ENCODE measurements at places on chromosomes 7 and 10. TPM values are rescaled to one million over a fixed set of nuclear protein-coding genes. Genes with fewer than 3 reads are reported as not detected.

C1GALT1 gene
- total RNA-seq: 28.0 TPM

CFAP46 gene
- total RNA-seq: not detected

IL6 gene
- 6.3 TPM for total RNA-seq

RPEL1 gene
- total RNA-seq: not detected

WAC gene
- total RNA-seq: 128 TPM

LIPF gene
- not detected for total RNA-seq

SPAM1 gene
- not detected for total RNA-seq

LIPM gene
- total RNA-seq: not detected

TAS2R16 gene
- total RNA-seq: not detected

SEMA3A gene
- total RNA-seq: 9.0 TPM

WDR11 gene
- 61.8 TPM for total RNA-seq

TMEM270 gene
- total RNA-seq: not detected

CPVL gene
- 17.5 TPM for total RNA-seq

UCN3 gene
- total RNA-seq: not detected

- no peak for DNase-seq
Observed at GRCh38 chr10:83357627-83358026, 781.7 kb upstream of the GHITM start.

- no peak for DNase-seq
Observed at GRCh38 chr7:83934118-83934734, 260.4 kb downstream of the SEMA3A start.

GRCh38 chr7:40538281-40538680, 403.5 kb downstream of the SUGCT start:
- DNase-seq: no peak

DNA sequence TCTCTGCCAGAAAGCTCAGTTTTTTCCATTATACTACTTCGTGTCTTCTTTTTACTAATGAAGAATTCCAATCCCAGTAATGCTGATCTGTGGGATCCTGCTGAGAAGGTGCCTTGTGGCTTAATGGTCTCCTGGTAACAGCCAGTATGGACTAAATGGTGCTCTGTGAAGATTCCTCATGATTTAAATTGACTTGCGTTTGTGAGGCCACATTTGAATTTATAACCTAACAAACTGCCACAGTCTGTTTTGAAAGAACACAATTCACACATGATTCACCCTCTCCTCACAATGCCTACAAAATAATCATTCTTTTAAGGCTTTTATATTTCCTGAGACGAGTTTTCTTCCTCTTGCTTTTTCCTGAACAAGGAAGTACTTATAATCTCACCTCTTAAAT, 140.0 kb downstream of the MBL2 start:
- no peak for DNase-seq

- no peak for DNase-seq
Observed at GRCh38 chr7:38162036-38162435, 16.0 kb upstream of the STARD3NL start.

DNA sequence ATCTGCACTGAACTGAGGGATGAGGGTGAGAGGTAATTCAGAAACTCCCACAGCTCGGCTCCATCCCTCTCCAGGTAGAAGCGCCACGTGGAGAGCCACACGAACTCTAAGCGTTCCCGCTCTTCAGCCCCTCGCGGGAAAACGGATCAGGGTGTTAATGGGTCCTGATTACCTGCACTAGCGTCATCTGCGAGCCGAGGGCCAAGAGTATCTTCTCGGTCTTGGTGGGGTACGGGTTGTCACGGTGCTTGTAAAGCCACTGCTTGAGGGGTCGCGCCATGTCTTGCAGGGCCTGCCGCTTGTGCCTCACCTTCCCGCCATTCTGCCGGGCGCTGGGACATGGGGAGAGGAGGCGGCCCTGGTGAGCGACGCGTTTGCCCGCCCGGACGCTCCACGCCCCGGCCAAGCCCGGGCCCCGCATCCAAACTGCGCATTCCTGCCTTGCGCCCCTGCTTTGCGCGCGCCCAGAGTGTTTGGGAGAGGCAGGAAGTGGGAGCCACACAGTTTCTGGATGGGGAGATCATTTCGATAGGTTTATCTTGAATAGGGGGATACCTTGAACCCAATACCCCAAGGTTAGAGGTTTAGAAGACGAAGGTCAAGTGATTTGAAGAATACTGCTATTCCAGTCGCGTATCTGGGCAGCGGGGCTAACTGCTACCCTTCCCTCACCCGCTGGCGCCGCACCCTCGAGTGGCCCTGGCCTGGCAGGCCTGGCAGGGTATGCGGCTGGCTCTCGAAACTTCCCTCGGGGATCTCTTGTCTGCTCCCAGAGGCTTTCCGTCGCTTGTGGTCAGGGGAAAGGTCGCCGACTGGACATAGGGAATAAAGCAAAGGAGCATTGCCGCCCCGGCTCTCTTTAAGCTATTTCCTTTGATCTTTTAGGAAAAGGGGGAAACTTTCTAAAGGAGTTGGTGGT, 4.2 kb downstream of the MKX start:
- no peak for DNase-seq

DNA sequence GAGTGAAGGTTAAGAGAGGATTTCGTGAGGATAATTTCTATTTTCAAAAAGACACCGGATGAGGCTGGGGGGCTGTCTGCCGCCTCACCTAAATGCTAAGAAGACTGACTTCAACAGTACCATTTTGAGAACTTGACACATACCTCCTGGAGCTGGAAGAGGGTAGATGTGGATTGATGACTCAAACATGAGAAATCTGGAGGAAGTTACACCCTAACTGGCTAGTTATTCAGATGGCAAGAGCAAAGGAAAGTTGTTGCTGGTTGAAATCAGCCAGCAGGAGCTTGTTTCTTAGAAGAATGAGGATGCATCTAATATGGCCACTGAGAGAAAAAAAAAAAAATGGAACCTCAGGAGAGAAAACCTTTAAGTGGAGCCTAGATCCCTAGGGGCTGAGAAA, 76.2 kb upstream of the KIAA1217 start:
- no peak for DNase-seq

DNA sequence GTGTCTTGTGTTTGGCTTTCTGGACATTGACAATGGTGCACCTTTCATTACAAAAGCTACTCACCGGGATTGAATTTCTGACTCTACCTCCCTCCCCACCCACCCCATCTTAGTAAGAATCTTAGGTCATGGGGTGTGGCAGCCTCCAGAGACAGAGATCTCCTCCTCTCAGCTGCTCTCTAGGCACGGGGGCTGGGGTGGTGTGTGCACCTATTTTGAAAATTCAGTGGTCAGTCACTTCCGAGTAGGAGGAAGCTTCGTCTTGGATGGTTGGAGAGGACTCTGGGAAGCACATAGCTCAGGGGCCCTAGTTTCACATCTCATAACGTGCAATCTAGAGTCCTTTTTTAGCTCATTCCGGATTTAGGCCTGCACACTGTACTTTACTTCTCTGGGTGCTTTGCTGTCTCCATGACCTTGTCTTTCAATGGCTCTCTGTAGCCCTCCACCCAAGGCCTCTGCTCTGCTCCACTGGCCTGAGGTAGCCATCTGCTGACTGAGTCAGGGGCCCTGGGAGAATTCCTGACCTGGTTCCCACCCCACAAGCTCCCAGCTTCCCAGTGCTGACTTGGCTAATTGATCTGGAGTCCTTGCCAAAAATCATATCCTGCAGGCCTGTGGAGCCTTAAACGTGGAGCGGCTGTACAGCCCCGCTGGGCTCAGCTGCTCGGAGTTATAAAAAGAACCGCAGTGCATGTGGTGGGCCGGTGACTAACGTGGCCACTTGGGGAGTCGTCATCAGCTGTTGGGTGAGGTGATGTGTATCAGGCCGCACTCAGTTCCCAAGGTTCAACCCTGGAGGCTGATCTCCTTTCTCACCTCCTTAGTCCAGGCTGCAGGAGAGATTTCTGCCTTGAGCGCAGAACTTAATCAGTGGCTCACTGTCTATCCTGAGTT, 19.3 kb upstream of the ADAMTS14 start:
- no peak for DNase-seq

GRCh38 chr7:12481722-12482121, 78.1 kb upstream of the VWDE start:
- no peak for DNase-seq

DNA sequence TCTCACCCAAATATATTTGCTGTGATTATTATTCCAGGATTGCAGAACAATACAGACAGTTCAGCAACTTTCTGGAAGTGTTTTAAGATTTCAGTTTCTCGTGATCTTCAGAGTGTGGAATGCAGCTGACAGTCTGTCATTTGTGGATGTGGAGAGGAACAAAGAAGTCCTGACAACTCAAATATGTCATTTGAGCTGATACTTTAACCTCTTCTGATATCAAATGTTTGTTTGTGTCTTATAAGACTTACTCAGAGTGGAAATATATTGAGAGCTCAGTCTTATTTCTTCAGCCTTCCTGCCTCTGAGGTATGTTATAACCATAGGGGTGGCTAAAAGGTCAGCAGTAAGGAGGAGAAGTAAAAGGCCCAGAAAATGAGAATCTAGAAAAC, 96.4 kb downstream of the OSBPL3 start:
- no peak for DNase-seq

GRCh38 chr7:151699147-151699927, 177.6 kb downstream of the PRKAG2 start:
- DNase-seq: no peak

DNA sequence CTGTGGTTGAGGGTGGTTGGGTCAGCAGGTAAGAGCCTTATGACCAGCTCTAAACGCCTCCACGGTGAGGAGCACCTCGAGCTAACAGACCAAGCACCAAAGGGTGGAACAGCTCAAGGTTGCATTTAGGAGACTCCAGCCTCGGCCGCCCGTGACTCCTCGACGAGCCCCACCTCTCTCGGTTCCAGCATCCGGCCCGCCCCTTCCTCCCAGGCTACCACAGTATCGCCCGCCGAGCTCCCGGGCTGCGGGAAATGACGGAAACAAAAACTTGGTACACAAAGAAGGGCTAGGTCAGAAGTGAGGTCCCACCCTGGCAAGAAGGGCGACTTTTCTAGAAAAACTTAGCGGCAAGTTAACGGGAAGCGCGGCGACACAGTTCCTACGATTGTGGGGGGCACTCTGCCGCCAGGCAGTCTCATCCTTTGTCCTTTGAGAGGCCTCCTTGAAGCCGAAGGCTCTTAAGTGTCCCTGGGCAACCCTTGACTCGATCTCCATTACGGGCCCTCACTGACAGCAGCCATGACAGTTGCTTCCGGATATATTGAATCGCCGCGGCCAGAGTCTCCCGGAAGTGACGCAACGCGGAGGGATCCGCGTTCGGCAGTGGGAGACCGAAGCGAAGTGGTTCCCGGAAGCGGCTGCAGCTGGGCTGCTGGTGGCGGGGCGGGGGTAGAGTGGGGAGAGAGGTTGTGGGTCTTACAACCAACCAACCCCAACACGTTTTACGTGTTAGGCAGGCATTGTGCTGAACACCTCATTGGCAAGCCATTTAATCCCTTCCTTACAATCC, 40.2 kb upstream of the ZNF518A start:
- peak; percentile 91 for DNase-seq

GRCh38 chr7:130334274-130334673, 10.3 kb upstream of the CPA5 start:
- DNase-seq: no peak

GRCh38 chr7:86961686-86962085, 97.8 kb downstream of the ELAPOR2 start:
- no peak for DNase-seq

GRCh38 chr10:116538992-116539391, 6.7 kb upstream of the PNLIP start:
- DNase-seq: no peak

- no peak for DNase-seq
Observed at GRCh38 chr10:90162271-90162853, 461.0 kb downstream of the KIF20B start.

DNA sequence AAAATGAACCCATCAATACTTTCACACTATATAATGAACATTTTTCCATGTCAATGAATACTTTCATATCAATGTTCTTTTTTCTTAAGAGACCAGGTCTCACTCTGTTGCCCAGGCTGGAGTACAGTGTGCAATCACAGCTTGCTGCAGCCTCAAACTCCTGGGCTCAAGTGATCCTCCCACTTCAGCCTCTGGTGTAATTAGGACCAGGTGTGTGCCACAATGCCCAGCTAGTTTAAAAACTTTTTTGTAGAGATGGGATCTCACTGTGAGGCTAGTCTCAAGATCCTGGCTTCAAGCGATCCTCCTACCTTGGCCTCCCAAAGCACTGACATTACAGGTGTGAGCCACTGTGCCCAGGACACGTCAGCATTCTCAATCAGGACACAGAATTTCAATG, 85.2 kb downstream of the SH3PXD2A start:
- no peak for DNase-seq

DNA sequence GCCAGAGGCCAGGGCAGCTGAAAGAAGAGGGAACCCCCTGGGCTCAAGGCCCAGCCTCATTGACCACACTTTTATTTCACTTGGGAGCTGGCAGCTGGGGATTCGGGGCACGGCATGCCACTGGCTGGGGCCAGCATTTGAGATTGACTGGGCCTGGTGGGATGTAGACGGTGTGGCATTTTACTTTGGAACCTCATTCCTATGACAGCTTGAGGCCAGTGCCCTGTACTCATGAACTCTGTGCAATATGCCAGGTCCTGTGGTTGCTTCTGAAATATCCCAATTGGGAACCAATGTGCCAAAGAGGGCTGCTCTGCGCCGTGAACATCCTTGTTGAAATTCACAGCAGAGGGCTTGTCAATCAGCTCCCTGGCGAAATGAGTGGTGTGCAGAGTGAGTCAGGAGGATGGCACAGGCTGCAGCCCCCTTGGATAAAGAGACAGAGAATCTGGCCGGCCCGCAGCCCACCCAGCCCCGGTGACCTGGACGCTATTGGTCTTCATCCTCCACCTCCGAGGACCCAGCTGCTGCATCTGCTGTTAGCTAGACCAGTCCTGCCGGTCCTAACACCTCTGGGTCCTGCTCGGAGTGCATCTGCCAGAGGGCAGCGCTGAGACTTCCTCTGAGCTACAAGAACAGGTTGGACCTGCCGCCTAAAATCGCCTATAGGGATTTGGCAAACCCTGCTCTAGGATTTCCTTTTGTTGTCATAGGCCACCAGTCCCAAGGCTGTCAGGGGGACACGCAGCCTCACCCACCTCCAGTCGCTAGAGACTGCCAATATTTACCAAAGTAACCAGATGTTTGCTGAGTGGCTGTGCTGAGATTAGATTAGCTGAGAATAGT, 58.0 kb downstream of the PRKAG2 start:
- DNase-seq: no peak

GRCh38 chr10:43294241-43294658, 27.4 kb upstream of the RASGEF1A start:
- no peak for DNase-seq

DNA sequence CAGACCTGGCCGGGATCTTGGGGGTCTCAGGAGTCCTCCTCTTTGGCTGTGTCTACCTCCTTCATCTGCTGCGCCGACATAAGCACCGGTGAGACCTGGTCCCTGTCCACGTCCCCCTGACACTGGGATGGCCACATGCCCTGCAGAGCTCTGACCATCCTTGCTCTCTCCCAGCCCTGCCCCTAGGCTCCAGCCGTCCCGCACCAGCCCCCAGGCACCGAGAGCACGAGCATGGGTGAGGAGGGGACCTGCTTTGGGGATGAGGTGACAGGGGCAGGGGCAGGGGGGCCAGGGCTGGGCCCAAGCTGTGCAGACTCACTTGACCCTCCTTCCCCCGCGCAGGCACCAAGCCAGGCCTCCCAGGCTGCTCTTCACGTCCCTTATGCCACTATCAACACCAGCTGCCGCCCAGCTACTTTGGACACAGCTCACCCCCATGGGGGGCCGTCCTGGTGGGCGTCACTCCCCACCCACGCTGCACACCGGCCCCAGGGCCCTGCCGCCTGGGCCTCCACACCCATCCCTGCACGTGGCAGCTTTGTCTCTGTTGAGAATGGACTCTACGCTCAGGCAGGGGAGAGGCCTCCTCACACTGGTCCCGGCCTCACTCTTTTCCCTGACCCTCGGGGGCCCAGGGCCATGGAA, 959 bp downstream of the PVRIG start:
- no peak for DNase-seq

GRCh38 chr10:12018438-12019282, 23.9 kb downstream of the UPF2 start:
- no peak for DNase-seq

- no peak for DNase-seq
Observed at GRCh38 chr7:83608716-83609115, 40.2 kb downstream of the SEMA3E start.

Data from tibial nerve (tissue), 4 donors.